ENCODE measurements at places on chromosomes 5 and 9.

GRCh38 chr9:73050065-73050816 lies 97.4 kb upstream of the ALDH1A1 start:
- DNase-seq: no peak

GRCh38 chr9:116549061-116549664 lies 137.9 kb upstream of the TRIM32 start:
- no peak for DNase-seq

GRCh38 chr9:131872702-131873101 lies 132.8 kb upstream of the RAPGEF1 start:
- no peak for DNase-seq

DNA sequence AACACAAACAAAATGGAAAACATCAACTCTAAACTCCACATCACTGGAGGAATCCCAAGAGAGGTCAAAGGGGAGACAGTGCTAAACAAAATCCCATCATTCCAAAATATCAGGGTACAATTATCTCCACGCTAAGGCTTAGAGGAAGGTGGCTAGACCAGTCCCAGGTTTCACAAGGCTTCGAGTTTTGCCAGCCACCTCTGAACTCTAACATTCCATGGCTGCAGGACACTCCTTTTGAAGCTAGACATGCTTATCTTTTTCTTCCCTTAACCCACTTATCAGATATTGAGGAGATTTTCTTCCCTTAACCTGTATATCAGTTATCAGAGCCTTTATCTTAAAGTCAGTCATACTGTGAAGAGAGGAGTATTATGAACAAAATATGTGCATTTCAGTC lies 53.3 kb downstream of the GLDC start:
- no peak for DNase-seq

GRCh38 chr5:18675041-18675440 lies 1040.8 kb downstream of the TAF11L14 start:
- no peak for DNase-seq

- no peak for DNase-seq
Observed at GRCh38 chr5:1118231-1118698, 6.4 kb upstream of the SLC12A7 start.

GRCh38 chr5:164000241-164000640 lies 494.8 kb downstream of the MAT2B start:
- DNase-seq: no peak

DNA sequence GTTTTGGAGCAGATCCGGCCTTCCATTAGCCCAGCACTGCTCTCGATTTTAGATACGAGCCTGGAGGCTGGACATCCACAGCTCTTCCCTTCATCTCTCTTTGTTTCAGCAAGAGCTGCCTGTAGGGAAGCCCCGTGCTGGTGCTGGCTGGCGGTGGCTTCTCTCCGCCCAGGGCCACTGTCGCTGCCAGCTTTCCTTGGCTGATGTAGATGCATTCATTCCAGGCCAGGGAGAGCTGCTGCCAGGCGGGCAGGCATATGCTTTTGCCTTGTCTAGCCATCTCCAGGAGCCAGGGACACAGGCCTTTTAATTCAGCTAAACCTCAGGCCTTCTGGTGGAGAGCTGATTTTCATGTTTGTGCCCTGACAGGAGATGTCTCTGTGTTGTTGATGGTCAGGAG lies 409.3 kb upstream of the CLINT1 start:
- DNase-seq: no peak

DNA sequence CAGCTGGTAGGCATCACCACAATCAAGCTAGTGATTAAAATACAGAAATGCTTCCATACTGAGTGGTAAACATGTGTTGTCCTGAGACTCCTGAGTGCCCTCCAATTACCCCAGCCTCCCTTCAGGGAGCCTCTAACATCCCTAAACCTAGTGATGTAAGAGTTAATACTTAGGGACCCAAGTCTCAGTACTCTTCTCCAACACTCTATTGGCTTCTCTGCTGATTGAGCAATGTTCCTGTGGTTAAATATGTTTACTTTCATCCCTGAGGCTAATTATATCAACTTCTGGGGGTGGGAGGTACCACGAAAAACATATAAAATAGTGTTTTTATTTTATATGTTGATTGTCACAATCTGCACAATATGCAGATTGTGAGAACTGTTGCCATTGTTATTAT lies 5.0 kb downstream of the GRXCR2 start:
- no peak for DNase-seq

DNA sequence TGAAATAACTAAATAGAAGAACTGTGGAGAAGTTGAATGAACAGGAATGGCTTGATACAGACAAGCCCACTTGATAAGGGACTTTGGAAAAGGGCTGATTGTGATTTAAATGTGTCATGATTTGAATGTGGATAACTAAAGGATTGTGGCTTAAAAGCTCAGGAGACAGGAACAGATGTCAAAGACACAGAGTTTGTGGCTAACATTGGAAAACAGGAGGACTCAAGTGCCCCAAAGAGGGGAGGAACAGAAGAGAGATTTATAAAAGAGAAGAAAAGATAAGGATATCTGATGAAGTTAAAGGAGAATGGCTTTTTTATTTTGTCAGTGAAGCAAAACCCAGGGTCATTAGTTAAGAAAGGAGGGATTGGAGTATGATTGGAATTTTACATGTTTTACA lies 124.2 kb upstream of the TRPM3 start:
- DNase-seq: no peak

GRCh38 chr5:169744336-169744735 lies 107.3 kb downstream of the DOCK2 start:
- no peak for DNase-seq

DNA sequence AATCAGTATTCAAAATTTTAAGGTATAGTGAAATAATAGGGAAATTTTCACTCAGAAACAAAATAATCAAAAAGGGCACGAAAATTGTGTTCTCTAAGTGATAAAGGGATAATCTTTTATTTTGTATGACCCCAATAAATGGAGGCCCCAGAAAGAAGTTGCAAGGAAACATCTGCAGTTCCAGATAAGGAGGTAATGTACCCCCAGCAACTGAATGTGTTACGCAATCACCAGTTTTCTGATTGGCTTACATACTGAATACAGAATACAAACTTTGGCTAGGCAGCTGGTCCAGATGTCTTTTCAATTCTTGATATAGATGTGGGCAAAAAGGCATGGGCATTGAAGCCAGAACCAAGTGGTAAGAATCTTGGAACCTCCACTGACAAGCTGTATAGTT lies 1.7 kb upstream of the TOPORS start:
- DNase-seq: no peak

- DNase-seq: no peak
Observed at GRCh38 chr5:149961957-149962409, 1.4 kb downstream of the SLC26A2 start.

DNA sequence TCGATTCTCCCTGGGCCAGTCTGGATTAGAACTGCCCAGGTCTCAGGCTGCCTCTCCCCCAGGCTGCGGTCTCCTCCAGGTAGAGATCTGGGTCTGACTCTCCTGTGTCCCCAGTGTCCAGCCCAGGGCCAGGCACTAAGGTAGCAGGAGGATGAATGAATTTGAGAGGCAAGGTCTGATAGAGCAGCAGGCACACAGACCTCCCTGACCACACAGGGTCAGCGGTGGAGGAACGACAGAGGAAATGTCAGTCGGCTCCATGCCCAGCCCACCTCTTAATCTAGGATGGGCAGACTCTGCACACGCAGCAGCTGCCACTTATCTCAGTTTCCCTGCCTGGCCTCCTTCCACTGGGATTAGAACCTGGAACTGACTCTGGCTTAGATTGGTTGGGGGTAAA lies 272.7 kb upstream of the MVB12B start:
- no peak for DNase-seq

DNA sequence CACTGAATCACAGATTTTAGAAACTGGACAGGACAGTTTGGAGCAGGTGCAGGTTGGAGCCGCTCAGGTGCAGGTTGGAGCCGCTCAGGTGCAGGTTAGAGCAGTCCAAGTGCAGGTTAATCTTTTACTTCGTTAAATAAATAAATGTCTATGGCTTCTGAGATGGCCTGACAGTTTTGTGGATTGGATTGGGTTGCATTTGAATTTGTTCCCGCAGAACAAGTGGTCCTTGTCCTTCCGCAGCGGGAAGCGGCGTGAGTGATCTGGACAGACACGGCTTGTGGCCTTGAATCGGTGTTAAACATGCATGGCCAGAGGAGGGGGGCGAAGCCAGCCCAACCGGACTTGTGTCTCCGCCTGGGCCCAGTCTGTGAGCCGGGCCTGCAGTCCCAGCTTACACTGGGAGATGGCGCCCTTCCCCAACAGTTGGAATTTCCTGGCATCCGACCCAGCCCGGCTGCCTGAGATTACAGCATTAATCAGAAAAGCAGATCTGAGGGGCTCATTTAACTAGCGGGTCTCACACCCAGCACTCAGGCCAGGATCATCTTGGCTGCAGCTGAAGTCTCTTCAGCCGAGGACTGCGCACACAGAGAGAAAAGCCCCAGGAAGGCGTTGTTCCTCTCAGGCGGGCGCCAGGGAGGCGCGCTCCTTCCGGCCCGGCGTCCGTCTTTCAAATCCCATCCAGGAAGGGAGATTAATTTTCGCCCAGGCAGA lies 1.5 kb upstream of the OLFM1 start:
- no peak for DNase-seq

- DNase-seq: no peak
Observed at GRCh38 chr5:174720612-174721529, 3.5 kb upstream of the MSX2 start.

- DNase-seq: no peak
Observed at GRCh38 chr5:133359861-133360260, 252.5 kb downstream of the FSTL4 start.

DNA sequence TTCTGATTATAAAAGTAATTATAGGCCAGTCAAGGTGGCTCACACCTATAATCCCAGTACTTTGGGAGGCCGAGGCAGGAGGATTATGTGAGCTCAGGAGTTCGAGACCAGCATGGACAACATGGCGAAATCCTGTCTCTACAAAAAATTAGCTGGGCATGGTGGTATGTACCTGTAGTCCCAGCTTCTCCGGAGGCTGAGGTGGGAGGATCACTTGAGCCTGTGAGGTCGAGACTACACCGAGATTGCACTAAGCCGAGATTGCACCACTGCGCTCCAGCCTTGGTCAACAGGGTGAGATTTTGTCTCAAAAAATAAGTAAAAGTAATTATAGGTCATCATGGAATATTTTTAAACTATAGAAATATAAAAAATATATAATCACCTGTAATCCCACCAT lies 18.1 kb downstream of the IRF1 start:
- DNase-seq: no peak

DNA sequence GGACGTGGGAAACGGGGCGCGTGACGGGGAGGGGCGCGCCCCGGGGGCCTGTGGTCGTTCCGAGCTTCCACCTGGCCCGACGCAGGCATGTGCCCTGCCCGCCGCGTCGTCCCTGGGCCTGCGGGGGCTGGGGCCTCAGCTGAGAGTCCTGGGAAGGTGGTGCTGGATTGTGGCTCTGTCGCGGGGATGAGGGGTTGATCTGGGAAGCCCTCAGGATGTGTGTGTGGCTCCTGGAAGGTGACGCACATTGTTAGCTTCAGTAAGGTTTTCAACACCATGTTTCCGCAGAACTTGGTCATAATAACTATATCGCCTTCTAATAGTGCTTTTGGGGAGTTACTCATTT lies 589.1 kb downstream of the MTRR start:
- no peak for DNase-seq

DNA sequence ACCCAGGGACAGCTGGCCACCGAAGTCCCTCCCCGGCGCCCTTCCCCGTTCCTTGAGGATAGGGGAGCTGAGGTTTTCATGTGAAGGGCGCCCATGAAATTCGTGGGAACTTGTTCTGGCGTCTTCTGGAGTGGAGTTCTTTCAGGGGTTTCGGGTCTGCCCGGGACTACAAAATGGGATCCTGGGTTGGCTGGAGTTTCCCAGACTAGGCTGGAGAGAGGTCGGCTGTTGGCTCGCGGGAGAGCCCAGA lies 3.6 kb upstream of the RGMB start:
- no peak for DNase-seq

DNA sequence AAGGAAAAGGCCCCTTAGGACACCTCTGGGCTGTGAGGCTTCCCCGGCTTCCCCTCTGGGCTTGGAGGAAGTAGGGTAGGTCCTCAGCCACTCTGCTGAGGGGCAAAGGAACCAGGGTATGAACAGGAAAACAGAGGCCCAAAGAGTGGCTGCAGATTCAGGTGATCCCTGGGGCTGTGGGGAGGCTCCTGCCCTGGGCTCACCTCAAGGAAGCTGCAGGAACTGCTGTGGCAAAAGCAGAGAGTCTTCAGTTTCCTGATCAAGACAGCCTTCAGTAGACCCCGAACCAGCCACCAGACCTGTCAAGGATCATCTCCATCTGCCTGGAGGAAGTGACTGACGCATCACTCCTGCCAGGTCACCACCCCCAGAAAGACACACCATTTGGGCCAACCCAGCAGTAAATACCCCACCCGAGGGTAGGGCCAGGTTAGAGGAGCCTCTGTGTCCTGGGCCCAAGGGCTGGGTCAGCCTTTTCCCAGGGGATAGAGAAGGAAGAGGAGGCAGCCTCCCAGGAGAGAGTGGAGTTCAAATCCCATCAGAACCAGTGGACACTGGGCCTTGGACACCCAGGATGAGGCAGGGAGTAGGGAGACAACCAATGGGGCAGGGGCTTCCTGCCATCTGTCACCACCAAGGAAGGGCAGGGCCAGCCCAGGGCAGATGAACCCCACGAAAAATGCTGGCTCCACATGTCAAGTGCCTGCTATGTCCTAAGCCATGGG lies 5.8 kb upstream of the ST6GALNAC6 start:
- peak; percentile 18 for DNase-seq

DNA sequence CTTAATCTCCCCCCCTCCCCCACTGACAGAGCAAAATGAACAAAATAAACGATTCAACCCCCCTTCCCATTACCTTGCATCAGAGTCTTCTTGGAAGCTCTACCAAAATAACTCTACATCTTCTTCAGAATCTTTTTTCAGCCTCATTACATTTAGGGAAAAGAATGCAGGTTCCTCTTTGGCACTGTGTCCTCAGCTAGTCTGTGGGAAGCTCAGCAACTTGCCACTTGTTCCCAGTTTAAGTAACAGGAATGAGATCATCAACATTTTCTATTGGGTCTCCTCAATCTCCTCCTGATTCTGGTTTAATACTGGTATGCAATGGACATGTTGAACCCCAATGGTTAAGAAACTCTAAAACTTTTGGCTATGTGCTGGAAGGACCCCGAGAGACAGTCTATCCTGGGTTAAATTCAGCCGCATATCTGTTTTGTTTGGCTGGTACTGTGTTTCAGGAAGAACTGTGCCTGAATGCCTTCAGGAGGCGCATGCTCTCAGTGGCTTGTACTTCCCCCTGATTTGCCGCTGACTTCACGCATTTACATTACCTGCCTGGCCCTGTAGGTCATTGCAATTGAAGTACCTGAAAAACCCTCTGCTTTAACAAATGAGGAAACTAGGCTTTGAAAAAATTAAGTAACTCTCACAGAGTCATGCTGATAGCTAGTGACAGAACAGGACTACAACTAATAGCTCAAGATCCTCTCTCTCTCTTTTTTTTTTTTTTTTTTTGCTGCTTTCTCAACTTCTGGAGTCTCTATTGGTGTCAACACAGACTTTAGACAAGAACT lies 78.1 kb upstream of the HMHB1 start:
- DNase-seq: no peak

DNA sequence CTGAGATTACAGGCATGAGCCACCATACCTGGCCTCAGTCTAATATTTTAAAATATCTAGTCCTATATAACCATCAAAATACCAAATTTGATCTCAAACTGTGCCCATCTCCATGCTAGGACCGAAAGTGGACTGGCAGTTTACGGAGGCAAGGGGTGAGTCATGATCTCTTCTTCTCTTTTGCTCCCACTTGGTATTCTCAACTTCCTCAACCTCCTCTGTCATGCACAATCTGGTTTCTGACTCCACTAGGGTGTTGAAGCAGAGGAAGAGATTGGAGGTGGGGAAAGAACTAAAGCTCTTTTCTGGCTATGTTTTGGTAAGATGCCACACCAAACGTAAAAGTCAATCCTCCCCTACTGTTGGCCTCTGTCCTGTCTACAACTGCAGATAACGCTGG lies 55.9 kb upstream of the CEMIP2 start:
- DNase-seq: no peak

GRCh38 chr5:72498284-72498683 lies 8.9 kb downstream of the ZNF366 start:
- no peak for DNase-seq
